ENCODE measurements at places on chromosomes 16 and 17.

DNA sequence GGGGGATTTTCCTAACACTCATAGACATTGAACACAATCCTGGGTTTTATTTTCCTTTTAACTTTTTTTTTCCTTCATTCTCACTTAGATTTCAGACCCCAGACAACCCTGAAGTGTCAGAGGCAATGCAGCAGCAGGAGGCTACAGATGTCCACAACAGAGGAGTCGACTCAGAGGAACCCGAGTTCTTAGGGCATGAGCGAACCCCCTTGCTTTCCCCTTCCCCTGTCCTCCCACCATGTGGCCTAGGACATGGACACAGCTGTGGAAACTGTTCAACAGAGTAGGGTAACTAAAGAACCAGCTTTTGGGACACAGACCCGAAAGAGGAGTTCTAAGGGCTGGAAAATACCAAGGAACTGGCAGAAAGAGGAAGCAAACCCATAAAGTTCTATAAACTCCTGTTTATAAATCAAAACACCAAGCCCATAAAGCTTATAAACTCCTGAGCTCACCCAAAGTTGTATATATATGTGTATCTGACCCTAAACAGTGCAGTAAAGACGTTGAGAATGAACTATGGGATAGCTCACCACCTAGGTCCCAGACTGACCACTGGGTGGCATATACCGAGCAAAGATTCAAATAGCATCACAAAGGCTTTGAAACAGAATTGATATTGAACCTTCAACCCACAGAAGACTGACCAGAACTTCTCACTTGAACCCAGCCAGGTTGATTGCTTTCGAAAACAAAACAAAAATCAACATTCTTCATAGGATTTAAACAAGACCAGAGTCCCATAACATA, 33.9 kb downstream of the CMTM4 start:
- no peak for DNase-seq

GRCh38 chr17:80346498-80347275, 68.3 kb upstream of the ENDOV start:
- no peak for DNase-seq

- DNase-seq = peak; percentile 80
Measured at GRCh38 chr16:89723279-89724250, 2.2 kb downstream of the ZNF276 start.

DNA sequence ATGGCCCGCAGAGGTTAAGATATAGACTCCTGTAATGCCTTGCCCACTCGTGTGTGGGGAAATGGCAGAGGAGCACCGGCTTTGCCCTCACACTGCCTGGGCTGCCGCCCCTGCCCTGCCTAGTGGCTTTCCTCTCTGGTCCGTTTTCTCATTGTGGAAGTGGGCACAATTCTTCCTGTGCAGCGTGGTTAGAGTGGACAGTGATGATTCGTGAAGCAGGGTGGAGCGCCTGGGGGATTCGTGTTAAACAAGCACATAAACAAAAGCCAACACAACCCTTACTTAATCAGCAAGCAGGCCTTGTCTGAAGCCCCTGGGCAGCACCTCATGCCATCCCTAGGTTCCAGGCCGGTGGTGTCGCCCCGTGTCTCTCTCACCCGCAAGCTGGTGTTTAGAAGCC, 269.7 kb downstream of the SEC14L1 start:
- no peak for DNase-seq

GRCh38 chr17:19381361-19381740, 3.1 kb downstream of the MAPK7 start:
- DNase-seq = no peak

DNA sequence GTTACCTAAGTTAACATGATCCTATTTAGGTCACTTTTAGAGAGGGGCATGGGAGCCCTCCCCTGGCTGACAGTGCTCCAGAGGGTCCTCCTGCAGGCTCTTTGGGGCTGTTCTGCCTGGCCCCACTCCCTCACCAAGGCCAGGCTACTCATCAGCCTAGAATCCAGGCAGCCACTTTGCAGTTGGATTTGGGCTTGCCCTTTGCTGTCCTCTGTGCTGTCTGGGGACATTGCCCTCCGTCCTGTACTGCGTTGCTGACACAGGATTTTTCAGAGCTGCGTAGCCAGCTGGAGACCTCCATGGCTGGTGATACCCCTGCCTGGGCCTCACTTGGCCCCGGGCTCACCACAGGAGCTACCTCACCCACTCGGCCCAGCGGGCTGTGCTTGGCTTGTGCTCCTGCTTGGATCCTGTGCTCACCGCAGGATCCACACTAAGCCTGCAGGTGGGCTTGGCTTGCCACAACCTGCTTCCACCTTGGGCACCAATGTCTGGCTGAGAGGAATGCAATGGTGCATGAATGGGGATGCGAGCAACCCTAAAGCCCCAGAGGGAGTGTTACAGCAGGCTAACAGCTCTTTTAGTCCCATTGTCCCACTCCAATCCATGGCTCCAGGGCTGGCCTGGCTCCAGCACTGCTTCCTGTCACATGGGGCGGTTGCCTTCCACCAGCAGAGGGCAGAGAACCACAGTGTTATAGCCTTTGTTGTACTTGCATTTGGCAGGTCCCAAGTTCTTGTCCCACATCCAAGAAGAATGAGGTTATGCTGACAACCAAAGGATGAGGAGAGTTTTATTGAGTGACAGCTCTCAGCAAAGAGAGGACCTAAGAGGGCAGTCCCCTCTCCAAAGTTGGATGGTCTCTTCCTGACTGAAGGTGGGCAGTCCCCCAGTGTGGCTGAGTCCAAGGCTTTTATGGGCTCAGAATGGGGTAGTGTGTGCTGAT, 21.5 kb downstream of the CCL4 start:
- no peak for DNase-seq

- DNase-seq = no peak
Measured at GRCh38 chr17:73747221-73748002, 103.2 kb upstream of the SDK2 start.

DNA sequence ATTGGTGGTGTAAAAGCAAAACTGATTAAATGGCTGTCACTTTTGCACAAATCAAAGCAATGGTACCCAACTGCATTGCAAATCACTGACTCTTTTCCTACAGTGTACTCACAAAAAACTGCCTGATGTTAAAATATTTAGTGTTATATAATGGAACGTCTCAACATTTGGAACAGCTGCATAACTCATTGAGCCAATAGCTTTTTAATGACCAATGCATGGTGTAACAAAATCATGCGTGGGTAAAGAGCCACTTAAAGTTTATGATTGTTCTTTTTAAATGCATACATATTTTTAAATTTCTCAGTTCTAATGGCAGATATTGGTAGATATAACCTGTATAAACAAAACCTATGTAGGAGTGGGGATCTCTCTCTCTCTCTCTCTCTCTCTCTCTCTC, 204.0 kb upstream of the MPHOSPH6 start:
- no peak for DNase-seq

GRCh38 chr17:8075574-8076342, 11.8 kb downstream of the ALOX12B start:
- DNase-seq = no peak

GRCh38 chr17:81518785-81519283, 6.2 kb upstream of the ACTG1 start:
- no peak for DNase-seq

- DNase-seq = no peak
Measured at GRCh38 chr16:57935904-57936303, 35.0 kb downstream of the CNGB1 start.

DNA sequence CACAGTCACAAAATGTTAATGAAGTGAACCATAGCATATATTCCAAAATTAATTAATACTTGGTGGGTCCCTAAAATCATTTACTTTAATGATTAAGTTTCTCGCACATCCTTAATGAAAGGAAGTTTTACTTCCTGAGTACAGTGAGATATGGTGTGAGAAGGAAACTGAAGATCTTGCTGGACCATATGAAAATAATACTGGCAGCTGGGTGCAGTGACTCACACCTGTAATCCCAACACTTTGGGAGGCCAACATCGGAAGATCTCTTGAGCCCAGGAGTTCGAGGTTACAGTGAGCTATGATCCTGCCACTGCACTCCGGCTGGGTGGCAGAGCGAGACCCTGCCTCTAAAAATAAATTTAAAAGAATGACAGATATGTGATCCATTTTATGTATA, 62.5 kb downstream of the ABCA8 start:
- DNase-seq = no peak

DNA sequence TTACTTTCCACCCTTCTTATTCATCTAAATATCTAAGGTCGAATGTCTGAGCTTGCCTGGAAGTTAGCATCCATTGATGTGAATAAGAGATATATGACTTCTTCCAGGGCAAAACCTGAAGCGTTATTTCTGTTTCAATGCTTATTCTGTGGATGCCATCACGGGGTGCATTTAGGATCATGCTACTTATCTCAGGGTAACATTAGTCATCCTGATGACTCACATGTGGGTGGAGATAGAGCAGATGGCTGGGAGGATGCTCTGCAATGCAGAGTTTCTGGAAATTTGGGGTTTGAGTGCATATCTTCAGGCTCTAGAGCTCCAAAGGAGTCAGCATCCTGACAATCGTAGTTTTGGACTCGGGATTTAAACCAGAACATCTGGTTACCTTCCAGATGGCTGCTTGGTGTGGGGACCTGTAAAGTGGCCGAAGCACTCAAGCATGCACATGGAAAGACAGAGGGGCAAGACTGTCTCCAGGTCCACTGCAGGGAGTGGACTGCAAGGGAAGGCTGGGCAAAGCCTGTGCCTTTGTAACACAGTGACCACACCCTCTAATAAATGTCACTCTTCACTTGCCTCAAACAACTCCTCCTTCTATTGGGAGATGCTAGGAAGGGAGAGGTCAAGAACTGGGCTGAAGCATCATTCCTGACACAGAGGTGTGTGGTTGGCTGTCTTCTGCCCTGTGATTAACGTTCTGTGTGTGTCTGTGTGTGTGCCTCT, 175.2 kb upstream of the SALL1 start:
- no peak for DNase-seq

GRCh38 chr16:85524365-85524629, 88.8 kb upstream of the GSE1 start:
- no peak for DNase-seq

- DNase-seq = no peak
Measured at GRCh38 chr17:42203354-42203753, 9.1 kb upstream of the GHDC start.
